ENCODE measurements at places on chromosomes 11 and 22.
A peak's percentile ranks its signal among the peaks of the same experiment; 100 is the strongest.

- no peak for DNase-seq
These were observed 34.3 kb downstream of the PRR5L start for GRCh38 chr11:36330411-36330810.

DNA sequence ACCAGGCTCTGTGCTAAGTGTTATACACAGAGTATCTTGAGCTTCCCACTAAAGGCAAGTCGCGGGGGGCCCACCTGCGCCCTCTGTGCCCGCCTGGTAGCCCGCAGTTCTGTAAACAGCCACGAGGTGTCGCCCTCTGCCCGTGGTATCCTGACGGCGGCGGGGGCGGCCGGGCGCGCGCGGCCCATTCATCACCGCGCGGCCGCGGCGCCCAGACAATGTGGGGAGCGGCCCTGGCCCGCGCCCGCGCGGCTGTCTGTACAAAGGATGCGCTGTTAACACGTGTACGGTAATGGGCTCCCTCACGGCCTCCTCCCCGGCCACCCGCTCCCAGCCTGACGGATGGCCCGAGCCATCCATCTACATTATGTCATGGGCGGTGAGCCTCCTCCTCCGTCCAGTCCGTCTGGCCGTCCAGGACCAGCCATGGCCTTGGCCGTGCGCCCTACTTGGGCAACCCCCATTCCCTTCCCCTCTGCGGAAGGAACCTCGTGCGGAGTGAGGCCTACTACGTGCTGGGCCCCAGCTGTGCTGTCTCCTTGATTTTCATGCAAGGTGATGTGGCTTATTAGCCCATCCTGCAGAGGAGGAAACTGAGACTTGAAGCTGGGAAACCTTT is 99.4 kb downstream of the MIAT start:
- no peak for DNase-seq

DNA sequence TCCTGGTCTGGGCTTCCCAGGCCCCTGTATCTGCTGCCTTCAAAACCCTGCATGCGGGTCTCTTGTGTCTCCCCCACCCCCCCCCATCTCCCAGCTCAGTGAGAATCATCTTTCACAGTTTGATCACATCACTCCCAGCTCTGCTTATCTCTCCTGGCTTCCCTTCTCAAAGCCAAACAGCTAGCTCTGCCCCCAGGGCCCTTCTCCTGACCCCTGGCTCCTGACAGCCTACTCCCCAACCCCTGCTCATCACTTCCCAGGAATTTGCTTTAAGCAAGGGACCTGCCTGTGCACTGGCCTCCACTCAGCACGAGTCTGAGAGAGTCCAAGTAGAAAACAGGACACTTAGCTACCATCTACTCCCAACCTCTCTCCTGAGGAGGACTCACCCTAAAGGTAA is 342.7 kb downstream of the TENM4 start:
- DNase-seq = no peak

DNA sequence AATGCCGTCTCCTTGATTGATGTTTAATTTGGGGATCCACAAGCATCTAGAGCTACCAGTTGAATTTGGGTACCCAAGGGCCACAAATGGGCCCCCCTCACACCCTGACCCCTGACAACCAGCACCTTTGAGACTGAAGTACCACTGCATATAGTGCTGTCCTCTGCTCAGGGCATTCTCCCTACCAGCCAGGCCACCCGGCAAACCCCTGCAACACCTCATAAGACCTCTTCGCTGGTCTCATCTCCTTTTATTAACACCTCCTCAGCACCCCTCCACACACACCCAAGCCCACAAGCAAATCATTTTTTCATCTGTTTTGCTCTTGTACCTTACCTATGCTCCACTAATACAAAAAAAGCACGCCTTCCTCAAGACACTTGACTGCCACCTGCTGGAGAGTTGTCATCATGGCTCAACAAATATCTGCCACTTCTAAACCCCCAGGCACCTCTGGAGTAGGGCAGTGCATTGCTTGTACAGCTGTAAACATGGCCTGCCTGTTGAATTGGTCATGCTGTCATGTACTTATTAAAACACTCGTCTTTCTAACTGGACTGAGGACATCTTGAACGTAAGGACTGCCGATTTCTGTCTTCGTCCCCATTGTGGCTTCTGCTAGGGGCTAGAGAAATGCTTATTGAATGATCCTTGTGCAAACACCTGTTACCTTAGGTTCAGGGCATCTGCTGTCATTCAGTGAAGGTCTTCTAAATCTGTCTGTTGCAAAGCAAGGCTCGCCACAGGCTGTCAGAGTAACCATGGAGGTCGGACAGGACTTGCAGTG is 66.5 kb downstream of the BMAL1 start:
- no peak for DNase-seq

DNA sequence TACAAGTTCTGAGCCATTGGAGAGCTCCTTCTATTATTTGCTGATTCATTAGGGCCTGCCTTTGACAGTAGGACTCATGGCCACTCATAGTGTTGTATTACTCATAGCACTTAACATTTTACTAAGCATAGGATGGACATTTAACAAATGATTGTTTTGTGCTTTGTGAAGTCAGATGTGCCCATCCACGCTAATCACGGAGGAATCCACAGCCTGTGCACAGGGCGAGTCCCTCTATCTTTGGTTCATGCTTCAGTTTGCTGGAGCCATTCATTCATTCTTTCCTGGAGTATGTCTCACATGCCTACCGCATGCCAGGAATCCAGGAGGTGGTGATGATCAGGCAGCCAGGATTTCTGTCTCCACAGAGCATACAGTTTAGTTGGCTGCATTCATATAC is 254.1 kb downstream of the NTM start:
- no peak for DNase-seq

DNA sequence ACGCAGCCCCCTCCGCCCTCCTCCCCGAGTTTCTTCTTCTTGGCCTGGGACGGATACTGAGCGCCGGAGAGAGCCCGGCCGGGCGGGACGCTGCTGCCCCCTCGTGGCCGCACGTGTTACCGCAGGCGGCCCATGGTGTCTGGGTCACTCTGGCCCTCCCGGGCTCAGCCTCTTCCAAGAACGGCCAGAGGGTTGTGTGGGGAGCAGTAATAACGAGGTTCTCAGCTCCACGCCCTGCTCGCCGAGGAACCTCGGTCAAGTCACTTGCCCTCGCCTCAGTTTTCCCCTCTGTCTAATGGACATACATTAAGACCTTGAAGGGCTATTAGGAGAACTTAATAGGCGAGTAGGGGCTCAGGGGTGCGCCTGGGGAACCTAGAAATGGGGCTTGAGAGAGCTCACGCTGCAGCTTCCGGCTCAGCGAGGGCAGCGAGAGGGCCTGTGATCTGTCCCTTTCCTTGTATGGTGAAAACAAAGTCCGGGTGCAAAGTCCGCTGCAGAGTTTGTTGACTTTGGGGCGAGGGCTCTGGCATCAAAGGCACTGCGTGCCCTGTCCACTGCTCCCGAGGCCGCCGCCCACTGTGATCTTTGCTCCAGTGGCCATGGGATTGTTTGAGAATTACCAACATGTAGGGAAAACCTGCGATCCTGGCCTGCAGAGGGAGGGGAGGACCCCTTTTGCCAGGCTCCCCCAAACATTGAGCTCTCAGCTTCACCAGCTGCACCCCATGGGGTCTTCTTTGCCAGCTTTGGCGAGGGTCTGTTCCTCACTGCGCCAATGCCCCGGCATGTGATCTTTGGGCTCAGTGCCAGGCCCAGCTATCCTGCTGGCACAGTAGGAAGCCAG is 14.4 kb upstream of the LRP5 start:
- DNase-seq = peak; percentile 4

DNA sequence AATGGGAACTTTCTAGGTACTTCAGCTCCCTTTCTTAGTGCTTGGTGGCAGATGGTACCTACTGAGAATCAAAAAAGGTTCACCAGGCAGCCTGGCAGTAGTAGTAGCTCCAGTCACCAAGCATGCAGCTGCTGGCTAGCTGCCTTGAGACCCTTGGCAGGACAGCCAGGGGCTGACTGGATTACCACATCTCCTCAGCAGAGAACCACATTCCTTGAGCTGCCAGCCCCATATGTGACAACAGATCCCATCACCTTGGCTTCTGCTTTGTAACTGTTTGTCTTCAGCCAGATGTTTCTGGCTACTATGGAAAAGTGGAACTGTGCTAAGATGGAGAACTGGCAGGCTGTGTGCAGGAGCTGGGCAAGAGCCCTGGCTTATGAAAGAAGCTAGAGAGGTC is 39.6 kb upstream of the CHRM4 start:
- DNase-seq = no peak

GRCh38 chr11:47329431-47329986 is 23.0 kb downstream of the MYBPC3 start:
- no peak for DNase-seq

DNA sequence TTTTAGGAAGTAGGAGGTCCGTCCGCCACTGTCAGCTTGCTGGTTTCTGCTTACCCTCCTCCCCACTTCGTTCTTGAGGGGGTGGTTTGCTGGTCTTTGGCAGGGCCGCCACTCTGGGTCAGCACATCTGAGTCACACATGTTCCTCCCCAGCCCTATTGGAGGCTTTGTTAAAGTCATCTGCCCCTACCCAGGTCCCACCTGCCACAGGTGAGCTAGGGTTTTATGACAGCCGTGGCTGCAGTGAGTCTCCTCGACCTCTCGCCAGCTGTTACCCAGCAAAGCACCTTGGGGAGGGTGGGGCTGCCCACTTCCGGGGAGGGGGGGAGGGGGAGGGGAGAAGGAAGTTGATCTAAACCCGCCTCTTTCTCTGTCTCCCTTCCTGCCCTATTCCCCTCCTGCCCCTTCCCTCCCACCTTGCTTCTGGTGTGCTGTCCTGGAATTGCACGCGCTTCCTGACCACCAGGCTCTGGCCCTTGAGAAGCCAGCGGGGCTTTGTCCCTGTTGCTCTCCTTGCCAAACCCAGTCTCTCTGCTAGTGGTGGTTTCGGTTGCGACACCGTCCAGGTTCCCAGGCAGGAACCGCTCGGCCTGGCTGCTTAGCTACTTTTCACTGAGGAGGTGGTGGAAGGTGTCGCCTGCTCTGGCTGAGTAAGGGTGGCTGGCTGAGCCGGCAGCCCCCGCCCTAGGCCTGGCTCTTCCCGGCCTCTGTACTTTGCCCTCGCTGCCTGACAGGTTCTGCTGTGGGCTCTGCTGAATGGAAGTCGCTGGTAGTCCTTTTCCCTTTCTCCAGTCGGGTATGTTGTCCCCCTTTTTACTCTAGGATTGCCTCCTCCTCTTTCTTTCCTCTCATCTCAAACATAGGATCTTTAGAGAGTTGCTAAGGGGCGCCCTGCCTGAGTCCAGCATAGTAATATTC is 28.5 kb downstream of the RCOR2 start:
- peak; percentile 82 for DNase-seq

GRCh38 chr22:25704701-25705100 is 37.3 kb upstream of the MYO18B start:
- DNase-seq = no peak

GRCh38 chr11:11261629-11262028 is 91.4 kb downstream of the CSNK2A3 start:
- DNase-seq = no peak

- DNase-seq = no peak
These were observed 25.9 kb upstream of the ST14 start for GRCh38 chr11:130133716-130134115.

DNA sequence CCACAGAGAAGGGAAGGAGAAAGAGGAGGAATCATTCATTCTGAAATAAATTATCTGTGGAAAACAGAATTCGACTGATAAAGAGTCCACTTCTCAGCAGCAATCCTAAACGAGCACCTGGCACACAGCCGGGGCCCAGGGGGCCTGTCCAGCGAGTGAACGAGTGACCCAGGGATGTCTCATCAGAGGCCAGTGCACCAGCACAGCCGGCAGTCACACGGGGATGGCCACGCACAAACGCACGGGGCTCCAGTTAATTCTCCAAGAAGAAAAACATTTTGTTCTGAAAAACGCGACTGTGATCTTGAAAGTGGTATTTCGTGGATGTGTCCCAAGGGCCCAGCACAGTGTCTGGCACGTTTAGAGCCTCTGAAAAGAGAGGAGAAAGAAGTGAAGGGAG is 154.6 kb downstream of the BRD1 start:
- no peak for DNase-seq

GRCh38 chr11:26587073-26587472 is 15.0 kb upstream of the MUC15 start:
- no peak for DNase-seq

DNA sequence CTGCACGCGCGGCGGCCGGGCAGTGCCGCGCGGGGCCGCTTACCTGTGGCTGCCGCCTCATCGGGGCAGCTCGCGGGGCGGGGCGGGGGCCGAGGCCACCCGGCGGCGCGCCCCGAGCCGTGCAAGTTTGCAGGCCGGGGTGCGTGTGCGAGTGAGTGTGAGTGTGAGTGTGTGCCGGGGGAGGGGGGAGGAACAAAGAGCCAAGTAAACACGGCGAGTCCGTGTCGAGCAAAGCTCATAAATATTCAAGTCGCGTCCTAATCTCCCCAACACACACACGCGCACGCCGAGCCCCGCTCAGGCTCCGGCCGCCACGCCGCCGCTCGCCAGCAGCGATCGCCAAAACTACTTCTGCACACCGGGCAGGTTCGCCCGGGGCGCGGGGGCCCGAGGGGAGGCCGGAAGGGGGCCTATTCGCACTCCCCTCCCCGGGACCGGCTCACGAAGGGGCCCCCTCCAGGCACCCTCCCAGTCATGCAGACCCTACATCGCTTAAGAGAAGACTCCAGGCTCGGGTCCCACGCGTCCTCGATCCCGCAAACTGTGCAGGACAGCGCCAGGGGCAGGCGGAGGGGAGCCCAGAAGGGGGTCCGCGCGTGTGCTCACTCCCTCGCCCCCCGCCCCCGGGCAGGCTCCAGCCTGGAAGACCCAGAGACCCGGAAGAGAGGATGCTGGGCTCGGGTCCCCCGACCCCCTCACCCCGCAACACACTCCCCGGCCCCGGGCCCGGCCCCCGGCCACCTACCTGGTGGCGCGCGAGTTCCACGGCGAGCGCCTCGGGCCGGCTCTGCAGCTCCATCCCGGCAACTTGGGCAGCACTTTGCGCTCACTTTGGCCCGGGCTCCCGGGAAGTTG is 827 bp downstream of the PHF21B start:
- no peak for DNase-seq

DNA sequence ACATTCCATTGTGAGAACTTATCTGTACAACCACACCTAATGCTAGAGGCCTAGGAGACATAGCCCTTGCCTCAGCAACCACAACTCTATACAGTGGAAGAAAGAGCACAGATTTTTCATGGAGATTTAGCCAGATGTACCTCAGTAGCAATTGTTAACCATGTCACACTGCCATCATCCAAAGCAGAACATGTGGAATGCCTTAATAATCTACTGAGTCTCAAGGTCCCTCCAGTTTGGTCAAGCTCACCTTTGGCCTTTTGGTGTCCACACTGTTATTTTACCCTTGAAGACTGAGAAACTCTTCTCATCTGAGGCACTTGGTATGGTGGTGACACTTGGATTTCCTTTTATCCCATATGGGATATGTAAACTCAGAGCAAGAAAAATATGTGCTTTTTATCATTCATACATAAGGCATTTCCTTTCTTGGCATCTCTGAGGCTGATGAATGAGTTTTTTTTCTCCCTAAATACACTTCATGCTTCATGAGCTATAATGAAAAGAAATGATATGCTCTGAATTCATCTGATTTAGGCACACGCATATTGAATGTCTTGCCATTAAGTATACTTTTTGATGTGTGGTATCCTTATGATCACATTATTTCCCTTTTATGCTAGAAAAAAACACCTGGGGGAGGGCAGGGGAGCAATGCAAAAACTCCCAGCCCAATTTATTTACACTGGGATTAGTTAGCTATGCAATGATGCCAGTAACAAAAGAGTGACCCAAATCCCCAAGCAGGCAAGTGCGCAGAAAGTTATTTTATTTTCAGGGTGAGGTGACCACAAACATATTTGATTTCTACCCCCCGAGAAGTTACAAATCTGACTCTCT is 63.3 kb upstream of the ME3 start:
- DNase-seq = no peak

GRCh38 chr11:113690619-113691569 is 15.2 kb downstream of the TMPRSS5 start:
- DNase-seq = no peak

Measured in GF-D8 (cell line).